Activated naive CD8-positive, alpha-beta T cell treated with anti-CD3 and anti-CD28 coated beads, Interleukin-2, amount 10 ng/mL, durations not matched to agents 7 days and 5 days (primary cell): ENCODE measurements at places on chromosomes 1 and 21. TPM values are rescaled to one million over a fixed set of nuclear protein-coding genes. Genes with fewer than 3 reads are reported as not detected.

ANKRD34A gene
- total RNA-seq: 2.2 TPM

KCNJ10 gene
- not detected for total RNA-seq

C1orf74 gene
- total RNA-seq: 2.8 TPM

- no peak for DNase-seq
- H3K4me3 ChIP-seq: no peak overlapping the region
- no peak overlapping the region for H3K27ac ChIP-seq
- H3K27me3 ChIP-seq: peaks cover 31% of the 10 kb centered on the region
- H3K4me1 ChIP-seq: peaks cover 15% of the 10 kb centered on the region
Observed at GRCh38 chr1:1356796-1357401, 1.5 kb downstream of the MXRA8 start.

DNA sequence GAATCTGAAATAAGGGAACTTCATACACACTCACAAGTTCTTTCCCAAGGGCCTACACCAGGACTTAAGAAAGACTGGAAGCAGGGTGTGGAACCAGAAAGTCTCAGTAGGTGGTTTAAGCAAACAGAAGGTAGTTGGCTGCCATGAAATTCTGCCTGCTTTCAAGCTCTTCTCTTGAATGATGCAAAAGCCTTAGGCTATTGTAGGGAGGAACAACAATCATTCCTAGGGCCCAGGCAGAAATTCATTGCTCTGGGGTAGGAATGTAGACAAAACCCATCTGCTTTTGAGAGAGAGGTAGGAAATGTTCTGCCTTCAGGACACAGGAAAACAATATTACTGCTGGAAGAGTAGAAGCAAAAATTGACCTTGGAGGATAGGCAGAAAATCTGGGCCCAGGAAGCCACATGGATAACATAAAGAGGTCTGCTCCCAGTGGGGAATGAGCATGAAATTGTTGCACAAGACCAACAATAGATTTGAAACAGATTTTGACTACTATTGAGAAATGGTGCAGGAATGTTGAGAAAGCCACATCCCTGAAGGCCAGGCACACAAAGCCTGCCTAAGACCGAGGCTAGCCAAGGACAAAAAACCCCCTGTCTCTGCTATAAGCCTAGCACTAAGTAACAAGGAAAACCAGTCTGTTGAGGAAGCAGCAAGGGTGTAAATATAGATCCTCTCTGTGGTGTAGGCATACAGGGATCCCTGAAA is 22.7 kb upstream of the SFT2D2 start:
- H3K4me1 ChIP-seq: no peaks in the 10 kb centered on the region
- H3K4me3 ChIP-seq: no peak overlapping the region
- no peak overlapping the region for H3K27ac ChIP-seq
- H3K36me3 ChIP-seq: peaks cover 41% of the 10 kb centered on the region
- no peak for DNase-seq

- H3K4me1 ChIP-seq: no peaks in the 10 kb centered on the region
- H3K27me3 ChIP-seq: peaks cover 12% of the 10 kb centered on the region
- no peak for DNase-seq
- no peak overlapping the region for H3K27ac ChIP-seq
Observed at GRCh38 chr21:37671381-37671780, 244.9 kb downstream of the KCNJ6 start.

DNA sequence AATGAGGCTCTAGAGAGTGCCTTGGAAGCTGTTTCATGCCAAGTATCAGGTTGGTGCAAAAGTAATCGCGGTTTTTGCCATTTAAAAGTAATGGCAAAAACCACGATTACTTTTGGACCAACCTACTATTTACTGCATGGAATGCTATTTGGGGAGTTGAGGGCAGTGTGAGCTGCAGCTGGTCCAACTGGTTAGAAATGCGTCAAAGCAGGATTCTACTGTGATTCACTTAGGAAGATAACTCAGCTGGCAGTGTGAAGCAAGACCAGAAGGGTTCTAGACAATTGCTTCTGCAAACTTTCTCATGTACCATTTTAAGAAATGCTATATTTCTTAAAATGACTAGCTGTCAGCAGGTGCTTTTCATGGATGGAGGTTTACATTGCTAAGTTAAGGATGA is 21.2 kb upstream of the PLA2G2C start:
- H3K27ac ChIP-seq: no peak overlapping the region
- no peak overlapping the region for H3K4me3 ChIP-seq
- DNase-seq: no peak
- no peaks in the 10 kb centered on the region for H3K36me3 ChIP-seq
- peaks cover 2% of the 10 kb centered on the region for H3K4me1 ChIP-seq
- H3K27me3 ChIP-seq: peaks cover 32% of the 10 kb centered on the region

DNA sequence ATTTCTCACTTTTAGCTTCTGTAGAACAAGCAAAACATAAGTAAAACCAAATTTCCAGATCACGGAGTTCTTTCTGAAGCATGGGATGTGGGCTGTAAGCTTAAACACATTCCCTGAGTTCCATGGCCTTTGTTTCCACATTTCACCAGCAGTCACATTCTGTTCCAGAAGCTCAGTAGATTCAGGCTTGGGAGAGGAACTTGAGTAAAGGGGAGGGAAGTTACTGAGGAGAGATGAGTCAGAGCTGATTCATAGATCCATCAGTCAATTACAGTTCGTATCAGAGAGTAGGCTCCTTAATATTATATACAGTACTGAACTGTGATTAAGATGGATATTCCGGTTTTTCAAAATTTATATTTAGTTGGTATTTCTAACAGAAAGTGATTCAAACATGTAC is 614.3 kb downstream of the NCAM2 start:
- H3K27ac ChIP-seq: no peak overlapping the region
- no peaks in the 10 kb centered on the region for H3K36me3 ChIP-seq
- no peak overlapping the region for H3K4me3 ChIP-seq
- no peaks in the 10 kb centered on the region for H3K27me3 ChIP-seq
- H3K4me1 ChIP-seq: no peaks in the 10 kb centered on the region

- H3K36me3 ChIP-seq: no peaks in the 10 kb centered on the region
- peaks cover 19% of the 10 kb centered on the region for H3K4me1 ChIP-seq
- H3K27me3 ChIP-seq: peaks cover 34% of the 10 kb centered on the region
- H3K4me3 ChIP-seq: no peak overlapping the region
Observed at GRCh38 chr1:112719706-112720105, 4.6 kb upstream of the PPM1J start.

DNA sequence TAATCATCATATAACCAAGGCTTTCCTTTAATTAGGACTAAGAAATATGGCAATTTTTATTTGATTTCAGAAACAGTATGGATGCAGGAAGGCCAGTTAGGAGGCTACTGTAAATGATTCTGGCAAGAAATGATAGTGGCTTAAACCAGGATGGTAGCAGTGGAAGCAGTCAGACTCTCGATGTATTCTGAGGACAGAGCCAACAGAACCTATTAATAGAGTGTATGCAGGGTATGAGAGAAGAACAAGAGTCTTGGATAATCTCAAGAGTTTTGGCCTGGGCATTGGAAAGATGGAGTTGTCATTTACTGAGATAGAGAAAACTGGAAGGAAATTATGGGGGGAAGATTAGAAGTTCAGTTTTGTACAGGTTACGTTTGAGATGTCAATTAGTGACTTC is 73.3 kb upstream of the GNG4 start:
- no peaks in the 10 kb centered on the region for H3K27me3 ChIP-seq
- no peaks in the 10 kb centered on the region for H3K4me1 ChIP-seq
- H3K4me3 ChIP-seq: no peak overlapping the region
- no peak for DNase-seq

- H3K27ac ChIP-seq: no peak overlapping the region
- peaks cover 18% of the 10 kb centered on the region for H3K4me1 ChIP-seq
- H3K36me3 ChIP-seq: peaks cover 9% of the 10 kb centered on the region
Observed at GRCh38 chr1:54323324-54323739, 82.9 kb downstream of the SSBP3 start.

DNA sequence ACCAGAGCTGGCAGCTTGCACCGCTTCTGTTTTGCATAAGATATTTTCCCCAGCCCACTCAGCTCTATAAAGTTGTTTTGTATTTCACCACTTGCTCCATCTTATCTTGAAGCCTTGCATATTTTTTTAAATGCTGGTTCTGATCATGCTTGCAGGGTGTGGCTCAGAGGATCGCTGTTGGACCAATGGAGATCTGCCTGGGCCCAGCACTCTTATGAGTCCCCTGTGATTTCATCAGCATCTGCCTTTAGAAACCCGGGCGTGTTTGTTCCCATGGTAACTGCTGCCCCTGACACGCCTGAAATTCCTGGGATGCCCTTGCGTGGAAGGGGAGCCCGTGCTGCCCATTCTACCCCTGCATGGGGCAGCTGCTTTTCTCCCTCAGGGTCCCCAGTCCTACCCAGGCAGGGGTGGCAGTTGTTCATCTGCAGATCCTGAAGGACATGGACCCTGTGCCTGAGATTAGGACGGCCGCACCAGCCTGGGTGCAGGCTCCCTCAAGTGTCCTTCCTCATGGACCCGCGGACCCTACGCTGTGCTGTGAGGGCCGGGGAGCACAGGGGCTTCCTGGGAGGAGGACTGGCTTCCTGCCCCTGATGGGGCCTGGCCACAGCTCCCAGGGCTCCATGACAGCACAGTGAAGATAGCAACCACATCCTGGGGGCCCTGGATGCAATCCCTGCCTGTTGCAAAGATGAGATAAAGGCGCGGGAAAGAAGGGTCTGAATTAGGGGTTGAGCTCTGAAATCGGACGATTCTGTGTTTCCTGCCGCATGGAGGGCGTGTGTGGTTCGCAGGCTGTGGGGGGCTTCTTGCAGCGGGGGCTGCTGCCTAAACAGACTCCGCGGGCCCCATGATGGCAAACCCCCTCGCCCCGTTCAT is 226.5 kb downstream of the SDCCAG8 start:
- peak; percentile 38 for DNase-seq
- H3K4me3 ChIP-seq: peak overlapping the region; percentile 75
- H3K36me3 ChIP-seq: peaks cover 2% of the 10 kb centered on the region

DNA sequence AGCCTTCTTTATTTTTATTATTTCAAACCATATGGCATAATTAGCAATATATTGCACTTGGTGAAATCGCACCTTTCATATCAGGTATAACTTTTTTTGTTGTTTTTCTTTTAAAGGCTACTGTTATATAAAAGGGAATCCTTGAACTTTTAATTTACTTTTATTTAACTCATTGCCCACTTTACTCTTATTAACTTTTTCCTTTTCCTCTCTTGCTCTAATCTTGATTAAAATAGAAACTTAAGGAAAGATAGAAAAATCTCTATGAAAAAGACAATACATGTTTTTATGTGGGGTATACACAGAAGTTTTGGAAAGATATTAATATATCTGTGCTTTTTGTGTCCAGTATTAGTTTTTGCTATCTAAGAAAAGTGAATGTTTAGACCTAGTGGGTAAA is 805.8 kb downstream of the USP25 start:
- H3K27me3 ChIP-seq: no peaks in the 10 kb centered on the region
- H3K4me1 ChIP-seq: no peaks in the 10 kb centered on the region
- no peak overlapping the region for H3K27ac ChIP-seq
- H3K4me3 ChIP-seq: no peak overlapping the region

DNA sequence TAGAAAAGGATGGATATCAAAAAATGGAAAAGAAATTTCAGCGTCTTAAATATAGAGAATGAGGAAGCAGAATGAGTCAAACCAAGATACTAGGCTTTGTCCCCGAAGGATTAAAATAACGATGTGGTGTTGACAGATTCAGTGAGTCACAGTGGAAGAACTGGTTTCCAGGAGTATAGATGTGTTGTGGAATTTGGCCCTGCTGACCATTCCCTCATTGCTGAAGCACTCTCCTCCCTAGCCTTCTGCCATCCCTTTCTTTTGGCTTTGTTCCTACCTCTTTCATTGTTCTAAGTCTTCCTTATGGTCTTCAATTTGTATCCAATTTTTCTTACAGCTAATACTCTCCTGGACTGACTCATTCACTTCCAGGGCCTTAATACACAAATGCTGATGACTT is 23.1 kb upstream of the USP25 start:
- no peak for DNase-seq
- H3K4me3 ChIP-seq: no peak overlapping the region
- H3K36me3 ChIP-seq: no peaks in the 10 kb centered on the region
- H3K27ac ChIP-seq: no peak overlapping the region
- no peaks in the 10 kb centered on the region for H3K4me1 ChIP-seq

DNA sequence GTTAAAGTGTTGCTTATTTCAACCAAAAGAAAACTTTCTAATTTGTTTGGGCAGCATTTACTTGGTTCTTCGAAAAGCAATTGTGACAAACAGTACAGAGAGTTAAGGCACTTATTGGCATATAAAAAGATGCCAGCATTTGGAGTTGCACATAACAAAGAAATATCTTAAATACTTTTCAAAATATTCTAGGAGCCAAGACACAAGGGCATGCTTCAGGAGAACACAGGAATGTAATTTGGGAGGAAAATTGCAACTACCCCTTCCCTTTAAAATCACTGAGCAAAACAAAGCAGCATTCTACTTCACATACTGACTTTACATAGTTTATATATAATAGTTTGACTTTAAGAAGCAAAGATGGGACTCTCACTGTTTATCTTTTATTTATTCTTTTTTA is 4.6 kb upstream of the TIE1 start:
- H3K36me3 ChIP-seq: no peaks in the 10 kb centered on the region
- H3K27ac ChIP-seq: peak overlapping the region; percentile 84
- no peak for DNase-seq
- H3K4me3 ChIP-seq: peak overlapping the region; percentile 65

DNA sequence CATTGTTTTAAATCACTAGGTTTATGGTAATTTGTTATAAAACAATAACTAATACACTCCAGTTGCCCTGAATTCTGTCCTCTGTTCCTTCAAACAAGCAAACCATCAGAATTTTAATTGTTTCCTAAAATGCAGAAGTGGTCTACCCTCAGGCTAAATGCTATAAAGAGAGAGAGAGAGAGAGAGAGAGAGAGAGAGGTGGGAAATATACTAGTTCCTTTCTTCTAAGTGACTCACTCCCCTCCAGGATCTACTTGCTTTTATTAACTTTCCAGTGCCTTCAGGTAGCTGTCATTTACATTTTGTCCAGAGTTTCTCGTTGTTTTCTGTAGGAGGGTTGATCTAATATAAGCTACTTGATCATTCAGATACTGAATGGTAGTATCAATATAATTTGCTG is 26.4 kb downstream of the LRRC53 start:
- no peaks in the 10 kb centered on the region for H3K36me3 ChIP-seq
- no peaks in the 10 kb centered on the region for H3K27me3 ChIP-seq
- no peak for DNase-seq
- no peak overlapping the region for H3K27ac ChIP-seq
- H3K4me3 ChIP-seq: no peak overlapping the region
- H3K4me1 ChIP-seq: no peaks in the 10 kb centered on the region

DNA sequence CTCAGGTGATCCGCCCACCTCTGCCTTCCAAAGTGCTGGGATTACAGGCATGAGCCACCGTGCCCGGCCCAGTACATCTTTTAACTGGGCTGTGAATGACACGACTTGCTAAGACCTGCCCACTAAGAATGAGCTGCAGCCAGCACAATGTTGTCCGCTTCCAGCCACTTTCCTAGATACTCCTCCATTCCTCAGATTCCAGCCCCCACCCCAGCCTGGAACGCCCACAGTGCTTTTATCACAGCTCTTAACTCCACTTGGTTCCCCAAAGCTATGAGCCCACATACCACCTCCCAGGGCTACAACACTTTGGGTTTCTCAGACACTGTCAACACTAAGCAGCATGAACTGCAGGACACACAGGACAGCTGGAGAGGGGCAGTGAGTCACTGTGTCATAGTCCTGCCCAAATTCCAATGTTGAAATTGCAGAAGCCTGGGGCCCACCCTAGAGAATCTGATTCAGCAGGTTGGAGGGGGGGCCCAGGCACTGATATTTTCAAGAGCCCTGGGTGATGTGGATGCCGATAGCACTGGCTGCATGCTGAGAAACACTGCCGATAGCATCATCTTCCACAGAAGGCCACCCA is 58.0 kb downstream of the ACBD3 start:
- H3K27me3 ChIP-seq: peaks cover 5% of the 10 kb centered on the region
- H3K27ac ChIP-seq: no peak overlapping the region
- H3K4me3 ChIP-seq: no peak overlapping the region
- DNase-seq: peak; percentile 15
